Activated T-cell treated with anti-CD3 and anti-CD28 coated beads for 48 hours (primary cell): ENCODE measurements at places on chromosomes 13 and 19.
A peak's percentile ranks its signal among the peaks of the same experiment; 100 is the strongest.

DNA sequence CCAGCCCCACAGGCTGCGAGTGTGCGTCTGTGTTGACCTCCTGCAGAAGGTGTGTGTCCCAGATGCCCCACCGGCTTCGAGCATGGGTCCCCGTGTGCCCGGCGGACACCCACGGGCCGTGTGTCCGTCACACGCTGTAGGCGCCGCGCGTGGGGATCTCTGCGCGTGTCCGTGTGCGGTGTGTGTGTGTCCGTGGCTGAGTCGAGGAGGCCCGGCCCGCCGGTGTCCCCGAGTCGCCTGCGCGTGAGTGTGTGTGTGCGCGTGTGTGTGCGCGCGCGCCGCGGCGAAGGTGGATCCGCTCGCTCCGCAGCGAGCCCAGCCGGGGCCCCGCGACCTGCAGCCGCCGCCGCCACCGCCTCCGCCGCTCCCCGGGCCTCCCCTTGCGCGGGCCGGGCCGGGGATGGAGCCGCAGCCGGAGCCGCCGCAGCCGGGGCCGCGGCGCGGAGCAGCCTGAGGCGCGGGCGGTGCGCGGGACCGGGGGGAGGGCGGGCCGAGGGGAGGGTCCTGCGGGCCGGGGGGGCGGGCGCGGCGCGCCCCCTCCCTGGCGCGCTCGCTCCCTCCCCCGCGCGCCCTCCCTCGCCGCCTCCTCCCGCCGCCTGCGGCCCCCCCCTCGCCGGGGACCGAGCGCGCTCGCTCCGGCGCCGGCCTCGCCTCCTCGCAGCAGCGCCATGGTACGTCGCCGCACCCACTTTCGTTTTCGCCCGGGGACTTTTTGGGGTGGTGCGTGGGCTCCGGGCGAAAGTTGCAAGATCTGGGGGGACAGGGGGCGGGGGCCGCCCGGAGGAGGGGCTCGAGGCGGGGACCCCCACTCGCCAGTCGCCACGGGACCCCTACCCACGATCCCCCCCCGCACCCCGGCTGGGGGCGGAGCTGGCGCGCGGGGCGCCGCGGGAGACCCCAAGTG lies 7.1 kb upstream of the NFIC start:
- peak; percentile 43 for DNase-seq

- DNase-seq, result no peak
Measured at GRCh38 chr13:107190065-107190464, 622.1 kb upstream of the ARGLU1 start.

DNA sequence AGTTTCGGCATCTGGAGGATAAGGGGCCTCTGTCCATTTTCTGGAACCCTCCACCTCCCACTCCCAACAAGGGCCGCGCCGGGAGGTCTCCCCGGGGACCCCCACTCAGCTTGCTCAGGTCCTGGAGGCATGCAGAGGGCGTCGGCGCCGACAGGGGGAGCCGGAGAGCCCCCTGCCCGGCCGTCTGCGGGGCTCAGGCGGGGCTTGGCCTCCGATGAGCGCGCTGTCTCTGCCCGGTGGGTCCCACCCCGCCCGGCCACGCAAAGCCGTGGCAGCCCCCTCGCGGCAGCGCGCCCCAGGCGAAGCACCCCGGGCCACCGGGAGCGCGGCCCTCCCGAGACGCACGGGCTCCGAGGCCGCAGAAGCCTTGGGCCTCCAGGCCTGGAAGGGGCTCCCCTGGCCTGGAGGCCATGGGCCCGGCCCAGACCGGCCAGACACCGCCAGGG lies 149.7 kb upstream of the ZNF536 start:
- DNase-seq, result no peak

DNA sequence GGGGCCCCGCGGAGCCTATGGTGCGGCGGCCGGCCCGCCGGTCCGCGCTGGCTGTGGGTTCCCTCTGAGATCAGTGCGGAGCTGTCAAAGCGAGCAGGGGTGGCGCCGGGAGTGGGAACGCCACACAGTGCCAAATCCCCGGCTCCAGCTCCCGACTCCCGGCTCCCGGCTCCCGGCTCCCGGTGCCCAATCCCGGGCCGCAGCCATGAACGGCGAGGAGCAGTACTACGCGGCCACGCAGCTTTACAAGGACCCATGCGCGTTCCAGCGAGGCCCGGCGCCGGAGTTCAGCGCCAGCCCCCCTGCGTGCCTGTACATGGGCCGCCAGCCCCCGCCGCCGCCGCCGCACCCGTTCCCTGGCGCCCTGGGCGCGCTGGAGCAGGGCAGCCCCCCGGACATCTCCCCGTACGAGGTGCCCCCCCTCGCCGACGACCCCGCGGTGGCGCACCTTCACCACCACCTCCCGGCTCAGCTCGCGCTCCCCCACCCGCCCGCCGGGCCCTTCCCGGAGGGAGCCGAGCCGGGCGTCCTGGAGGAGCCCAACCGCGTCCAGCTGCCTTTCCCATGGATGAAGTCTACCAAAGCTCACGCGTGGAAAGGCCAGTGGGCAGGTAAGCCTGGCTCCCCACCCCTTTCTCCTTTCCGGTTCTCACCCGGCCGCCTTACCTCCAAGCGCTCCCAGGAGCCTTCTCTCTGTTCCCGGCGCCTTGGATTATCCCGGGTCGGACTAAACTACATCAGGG lies at the start of gene PDX1:
PDX1 (plus strand) TSS at position 67 of the 743 bp plus-strand sequence; CDS start at position 206, 139 bp downstream.
- no peak for DNase-seq

DNA sequence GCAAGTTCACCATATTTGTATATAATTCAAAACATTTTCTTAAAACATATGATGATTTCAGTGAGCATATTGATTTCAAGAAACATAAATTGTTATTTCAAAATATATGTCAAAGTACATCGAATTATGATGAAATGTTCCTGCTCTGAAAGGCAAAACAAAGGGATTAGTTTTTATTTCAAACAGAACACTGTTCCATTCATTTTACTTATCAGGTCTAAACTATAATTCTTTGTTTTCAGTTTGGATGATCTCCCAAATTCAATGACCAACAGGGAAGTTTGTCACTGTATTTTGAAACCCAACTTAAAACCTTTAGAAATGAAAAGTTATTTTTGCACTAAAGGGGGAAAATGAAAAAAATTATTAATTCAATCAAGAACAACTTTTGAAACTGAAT lies 610.2 kb downstream of the SLITRK1 start:
- DNase-seq, result no peak

- peak; percentile 35 for DNase-seq
Measured at GRCh38 chr13:20924758-20925394, 22.3 kb upstream of the XPO4 start.

- no peak for DNase-seq
Measured at GRCh38 chr13:50788551-50789210, 54.8 kb downstream of the DLEU7 start.

DNA sequence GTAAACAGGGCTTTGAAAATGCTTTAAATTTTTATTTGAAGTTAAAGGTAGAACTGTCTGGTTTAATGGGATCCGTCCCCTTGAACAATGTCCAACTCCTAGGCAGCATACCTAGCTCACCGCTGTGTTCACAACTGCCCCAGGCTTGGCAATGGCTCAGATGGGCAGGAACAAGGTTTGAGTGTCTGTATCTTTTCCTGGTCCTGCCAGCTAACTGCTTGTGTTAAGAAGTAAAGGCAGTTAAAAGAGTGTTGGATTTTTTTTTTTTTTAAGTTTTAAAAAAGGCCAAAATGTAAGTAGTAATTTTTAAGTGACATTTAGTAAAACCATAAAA lies 66.7 kb upstream of the FNDC3A start:
- no peak for DNase-seq
